Right lobe of liver (tissue), 6 donors: ENCODE measurements at places on chromosomes 5 and 9. TPM values are rescaled to one million over a fixed set of nuclear protein-coding genes. Genes with fewer than 3 reads are reported as not detected.

The GPR150 gene
- total RNA-seq, result 0.18 TPM

The TESK1 gene
- total RNA-seq, result 11.5 TPM

The SPINK13 gene
- total RNA-seq, result not detected

The RFX3 gene
- 1.9 TPM for total RNA-seq

The PDLIM4 gene
- total RNA-seq, result not detected

The DOCK8 gene
- total RNA-seq, result 9.0 TPM

The SHISAL2B gene
- total RNA-seq, result not detected

The FRRS1L gene
- not detected for total RNA-seq

The AGXT2 gene
- total RNA-seq, result 55.0 TPM

The PAEP gene
- total RNA-seq, result not detected

The SPATA31D4 gene
- total RNA-seq, result not detected

The FGD3 gene
- total RNA-seq, result 2.4 TPM

The ZNF462 gene
- 3.4 TPM for total RNA-seq

The GCNT4 gene
- 0.68 TPM for total RNA-seq

The SHC3 gene
- 0.07 TPM for total RNA-seq

The OR13C8 gene
- not detected for total RNA-seq

The RNF183 gene
- total RNA-seq, result 0.27 TPM

The ERCC8 gene
- 4.3 TPM for total RNA-seq

The C7 gene
- total RNA-seq, result 104 TPM

The CD14 gene
- 249 TPM for total RNA-seq

The ADAMTSL1 gene
- 0.98 TPM for total RNA-seq

The LCN9 gene
- not detected for total RNA-seq

The PPP3R2 gene
- total RNA-seq, result not detected

The DRD1 gene
- total RNA-seq, result not detected

The PKD2L2 gene
- total RNA-seq, result not detected

The PCDHGB2 gene
- 1.0 TPM for total RNA-seq

The STKLD1 gene
- total RNA-seq, result 0.43 TPM

The MARVELD2 gene
- total RNA-seq, result 24.4 TPM

The EFNA5 gene
- 1.4 TPM for total RNA-seq

The BAAT gene
- 648 TPM for total RNA-seq

The MRPS2 gene
- 31.4 TPM for total RNA-seq
